Stromal cell of bone marrow (primary cell): ENCODE measurements at places on chromosomes 5 and 9.
A peak's percentile ranks its signal among the peaks of the same experiment; 100 is the strongest.

GRCh38 chr5:171166766-171167165, 142.3 kb upstream of the TLX3 start:
- DNase-seq, result no peak

DNA sequence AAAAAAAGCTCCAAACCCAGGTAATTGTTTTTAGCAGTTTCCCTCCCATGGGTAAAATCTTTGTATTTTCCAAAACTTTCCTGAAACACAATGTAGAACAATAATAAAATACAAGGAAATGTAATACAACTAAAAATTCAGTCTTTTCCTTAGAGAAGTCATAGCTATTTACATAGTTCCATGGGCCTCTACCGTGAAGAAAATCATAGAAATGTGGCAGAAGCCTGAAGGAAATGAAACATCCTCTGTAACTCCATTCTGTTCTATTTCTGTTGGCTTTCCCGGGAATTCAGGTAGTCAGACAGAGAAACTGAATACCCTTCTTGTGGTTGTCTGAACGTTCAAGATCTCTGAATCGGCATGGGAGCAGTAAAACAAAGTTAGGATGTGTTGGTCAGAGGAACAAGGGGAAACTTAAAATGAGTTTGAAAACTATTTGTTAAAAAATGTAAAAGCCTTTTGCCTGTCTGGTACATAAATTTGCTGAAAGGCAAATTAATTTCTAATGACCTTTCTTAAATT, 202.4 kb upstream of the ZNF608 start:
- no peak for DNase-seq

DNA sequence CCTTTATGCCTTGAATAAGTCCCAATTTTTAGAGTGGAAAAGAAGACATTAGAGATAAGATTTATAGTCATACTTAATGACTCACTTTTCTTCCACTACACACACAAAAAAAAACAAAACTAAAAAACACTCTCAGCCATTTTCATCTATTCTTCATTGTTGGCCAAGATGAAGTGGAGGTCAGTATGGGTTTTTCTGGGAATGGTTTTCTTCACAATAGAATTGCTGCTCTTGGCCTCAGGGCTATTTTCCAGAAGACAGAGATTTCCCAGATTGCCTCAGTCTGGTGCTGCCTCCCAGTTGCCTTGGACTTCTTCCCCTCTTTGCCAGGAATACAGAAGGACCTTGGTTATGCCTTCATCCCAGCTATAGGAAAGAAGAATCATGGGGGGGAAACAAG, 463.7 kb downstream of the TMEM232 start:
- peak; percentile 74 for DNase-seq

GRCh38 chr9:21559402-21560280, 77.5 kb upstream of the IFNE start:
- DNase-seq, result no peak

DNA sequence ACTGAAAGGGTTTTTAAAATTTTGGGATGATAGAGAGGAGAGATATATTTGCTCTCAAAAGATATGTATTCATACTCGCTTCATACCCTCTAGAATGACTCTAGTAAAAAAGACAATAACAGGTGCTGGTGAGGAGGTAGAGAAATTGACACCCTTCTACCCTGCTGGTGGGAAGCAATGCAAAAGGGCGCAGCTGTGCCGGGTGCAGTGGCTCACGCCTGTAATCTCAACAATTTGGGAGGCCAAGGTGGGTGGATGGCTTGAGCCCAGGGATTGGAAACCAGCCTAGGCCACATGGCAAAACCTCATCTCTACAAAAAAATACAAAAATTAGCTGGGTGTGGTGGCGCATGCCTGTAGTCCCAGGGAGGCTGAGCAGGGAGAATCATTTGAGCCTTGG, 33.9 kb upstream of the NXNL2 start:
- DNase-seq, result no peak

DNA sequence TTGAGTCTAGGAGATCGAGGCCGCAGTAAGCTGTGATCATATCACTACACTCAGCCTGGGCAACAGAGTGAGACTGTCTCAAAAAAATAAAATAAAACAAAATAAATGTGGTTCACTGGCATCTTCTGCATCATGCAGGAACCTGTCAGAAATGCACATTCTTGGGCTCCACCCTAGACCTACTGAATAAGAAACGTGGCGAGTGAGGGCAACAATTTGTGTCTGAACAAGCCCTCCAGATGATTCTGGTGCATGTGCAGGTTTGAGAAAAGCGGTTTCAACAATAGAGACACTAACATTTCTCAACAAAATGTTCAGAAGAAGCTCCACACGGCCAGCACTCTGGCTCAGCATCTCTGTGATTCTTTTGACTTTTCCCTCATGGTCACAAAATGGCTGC, 42.8 kb upstream of the CPEB4 start:
- DNase-seq, result no peak

DNA sequence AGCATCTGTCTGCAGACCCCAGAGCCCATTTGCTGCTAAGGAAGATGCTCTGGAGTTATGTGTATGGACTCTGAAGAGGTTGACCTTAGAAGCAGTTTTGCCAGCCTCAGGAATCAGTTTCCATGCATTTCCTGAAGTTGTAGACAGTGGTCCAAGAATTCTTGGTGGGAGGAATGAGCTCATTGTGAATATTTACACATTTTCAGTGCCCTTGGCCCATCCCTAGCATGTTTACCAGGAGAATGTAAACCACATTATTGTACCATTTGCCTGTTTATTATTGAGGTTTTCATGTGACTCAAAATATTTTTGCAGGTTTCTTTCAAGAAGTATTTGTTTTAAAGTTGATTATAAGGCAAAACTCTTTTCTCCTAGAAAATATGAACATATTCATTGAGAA, 93.8 kb downstream of the NXNL2 start:
- no peak for DNase-seq

DNA sequence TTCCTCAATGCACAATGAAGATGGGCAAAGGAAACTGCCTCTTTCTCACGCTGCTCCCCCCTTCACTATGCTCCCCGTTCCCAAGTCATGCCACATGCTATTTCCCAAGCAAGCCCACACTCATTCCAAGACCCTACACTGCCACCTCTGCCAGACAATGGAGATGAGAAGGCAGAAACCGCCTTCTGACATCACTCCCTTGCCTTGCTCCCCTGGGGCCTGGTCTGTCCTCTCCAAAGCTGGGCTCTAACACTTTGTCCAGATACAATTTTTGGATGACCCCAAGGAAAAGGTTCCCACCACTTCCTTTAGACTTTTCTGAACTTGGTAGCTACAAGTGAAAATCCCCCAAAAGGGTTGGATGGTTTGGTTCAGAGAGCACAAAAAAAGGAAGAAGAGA, 7.2 kb upstream of the ADRA1B start:
- no peak for DNase-seq

DNA sequence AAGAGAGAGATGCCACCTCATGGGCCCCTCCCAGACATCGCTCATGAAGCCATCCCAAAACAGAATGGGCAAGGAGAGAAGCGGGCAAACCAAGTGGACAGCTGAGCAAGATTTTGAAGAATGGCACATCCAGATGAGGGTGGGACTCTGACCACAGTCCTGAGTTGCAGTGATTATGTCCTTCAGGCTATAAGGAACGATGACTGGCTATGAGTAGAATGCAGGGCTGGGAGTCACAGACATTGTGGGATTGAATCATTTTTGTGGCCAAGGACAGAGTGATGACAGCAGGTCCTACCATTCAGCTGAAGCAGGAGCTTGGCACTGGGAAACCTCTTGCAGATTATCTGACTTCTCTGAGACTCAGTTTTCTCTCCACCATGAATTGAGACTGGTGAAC, 245.7 kb upstream of the SLC30A5 start:
- DNase-seq, result no peak

- DNase-seq, result no peak
Observed at GRCh38 chr5:155850370-155850769, 476.6 kb upstream of the SGCD start.

DNA sequence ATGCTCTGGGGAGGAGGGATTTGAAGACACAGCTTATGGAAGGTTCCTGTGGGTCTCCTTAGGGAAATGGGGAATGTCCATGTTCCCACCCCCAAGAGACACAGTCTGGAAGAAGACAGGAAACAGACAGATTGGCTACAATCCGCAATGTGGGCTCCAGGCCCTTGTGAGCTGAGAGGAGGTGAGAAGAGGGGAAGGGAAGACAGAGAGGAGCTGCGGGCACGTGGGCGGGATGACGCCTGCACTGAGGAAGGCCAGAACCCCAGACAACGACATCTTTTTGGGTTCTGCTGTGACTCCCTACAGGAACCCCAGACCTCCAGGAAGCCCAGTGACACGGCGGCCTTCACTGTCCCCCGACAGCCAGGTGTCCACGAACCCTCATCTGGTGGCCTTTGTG, 29.9 kb upstream of the NKD2 start:
- no peak for DNase-seq

DNA sequence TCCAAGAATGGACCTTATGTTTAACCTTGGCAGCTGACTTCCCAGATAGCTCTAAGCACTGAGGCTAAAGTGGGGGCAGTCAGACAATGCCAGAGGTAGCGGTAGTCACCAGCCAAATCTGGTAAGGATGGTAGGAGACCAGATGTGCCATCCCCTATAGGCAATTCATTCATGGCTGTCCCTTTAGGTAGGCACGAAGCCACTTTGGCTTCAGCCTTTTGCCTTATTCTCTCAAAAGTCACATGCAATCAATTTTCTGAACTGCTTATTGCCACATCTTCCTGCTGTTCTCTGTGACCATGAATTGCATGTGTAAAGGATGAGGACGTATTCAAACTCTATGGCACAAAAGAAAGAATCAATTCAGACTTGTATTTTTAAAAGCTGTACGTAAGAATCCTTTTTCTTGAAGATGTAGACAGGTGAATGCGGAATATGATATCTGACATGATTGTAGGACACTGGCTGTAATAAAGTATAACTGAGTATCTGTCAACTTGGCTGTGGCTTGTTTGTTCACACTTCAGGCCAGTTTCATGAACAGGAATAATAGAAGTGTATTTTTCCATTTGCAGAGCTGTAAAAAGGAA, 611.7 kb downstream of the NR2F1-AS1 start:
- DNase-seq, result no peak

GRCh38 chr9:134204991-134205578, 40.7 kb upstream of the RNU6ATAC start:
- no peak for DNase-seq

DNA sequence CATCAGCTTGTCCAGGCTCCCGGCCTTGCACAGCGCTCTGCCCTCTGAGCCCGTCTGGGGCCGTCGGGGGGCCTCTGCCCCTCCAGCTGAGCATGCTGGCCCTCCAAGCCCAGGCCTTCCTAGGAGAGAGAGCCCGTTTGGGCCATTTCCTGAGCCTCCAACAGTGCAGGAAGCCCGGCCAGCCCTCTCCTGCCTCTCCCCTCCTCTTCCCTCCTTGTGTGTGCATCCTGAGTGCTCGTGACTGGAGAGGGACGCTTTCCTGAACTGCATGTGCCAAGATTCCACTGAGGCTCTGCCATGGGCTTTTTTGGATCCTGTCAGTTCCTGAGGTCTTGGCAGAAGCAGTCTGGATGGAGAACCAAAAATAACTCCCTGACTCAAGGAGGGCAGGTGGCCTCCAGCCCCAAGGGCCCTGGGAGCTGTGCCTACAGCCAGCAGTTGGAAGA, 15.6 kb downstream of the OLFM1 start:
- DNase-seq, result no peak

GRCh38 chr9:33852216-33852826, 35.4 kb downstream of the UBE2R2 start:
- DNase-seq, result peak; percentile 22

DNA sequence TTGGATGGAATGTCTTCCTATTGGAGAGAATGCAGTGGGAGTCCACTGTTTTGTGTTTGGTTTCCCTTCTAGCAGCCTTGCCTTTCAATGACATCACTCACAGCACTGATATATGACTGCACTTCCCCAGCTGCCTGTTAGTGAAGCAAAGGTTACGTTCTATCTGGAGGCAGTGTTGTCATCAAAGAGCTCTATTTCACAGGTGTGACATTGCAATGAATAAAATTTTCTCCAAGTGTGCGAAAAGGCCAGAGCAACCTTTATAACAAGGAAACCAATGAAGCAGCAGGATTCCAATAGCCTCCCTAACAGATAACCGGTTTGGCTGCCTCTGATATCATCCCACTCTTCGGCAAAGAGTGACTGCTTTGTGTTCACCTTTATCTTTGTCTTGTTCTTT, 523.5 kb upstream of the ZNF608 start:
- DNase-seq, result no peak

DNA sequence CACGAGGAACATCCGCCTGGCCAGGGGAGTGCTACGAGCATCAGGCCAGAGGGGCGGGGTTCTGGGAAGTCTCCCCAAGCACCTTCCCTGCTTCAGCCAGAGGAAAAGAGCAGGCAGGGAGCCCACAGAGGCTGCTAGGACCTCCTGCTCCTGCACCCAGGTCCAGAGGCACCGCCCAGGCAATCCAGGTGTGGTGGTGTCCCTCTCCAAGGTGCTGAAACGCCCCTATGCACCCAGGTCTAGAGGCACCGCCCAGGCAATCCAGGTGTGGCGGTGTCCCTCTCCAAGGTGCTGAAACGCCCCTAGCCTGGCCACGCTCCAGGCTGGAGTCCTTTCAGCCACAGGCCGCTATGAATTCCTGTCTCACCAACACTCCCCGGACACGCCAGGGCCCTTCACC, 10.7 kb upstream of the UBAC1 start:
- DNase-seq, result no peak

DNA sequence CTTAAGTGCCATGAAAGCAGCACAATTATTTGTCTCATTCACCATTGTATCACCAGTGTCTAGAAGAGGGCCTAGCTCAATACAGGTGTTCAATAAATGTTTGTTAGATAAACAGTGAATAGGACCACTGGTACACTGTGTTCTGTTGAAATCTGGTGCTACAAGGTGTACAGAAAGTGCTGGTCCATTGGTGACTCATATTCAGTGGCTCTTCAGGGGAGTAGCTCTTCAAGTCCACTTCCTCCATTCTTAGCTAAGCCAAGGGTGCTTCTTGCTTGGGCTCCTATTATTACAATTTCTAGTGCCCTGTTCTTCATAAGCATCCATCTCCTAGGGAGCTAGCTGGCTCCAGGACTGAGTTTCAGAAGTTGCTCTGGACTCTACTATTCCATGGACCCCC, 6.4 kb upstream of the FCHO2 start:
- no peak for DNase-seq

GRCh38 chr5:82720213-82721086, 356.7 kb downstream of the TMEM167A start:
- no peak for DNase-seq

- DNase-seq, result no peak
Observed at GRCh38 chr5:160221082-160221481, 8.2 kb upstream of the FABP6 start.

GRCh38 chr5:108925073-108925472, 177.4 kb downstream of the FER start:
- DNase-seq, result no peak

- DNase-seq, result no peak
Observed at GRCh38 chr9:113581865-113582697, 118.6 kb downstream of the RGS3 start.

DNA sequence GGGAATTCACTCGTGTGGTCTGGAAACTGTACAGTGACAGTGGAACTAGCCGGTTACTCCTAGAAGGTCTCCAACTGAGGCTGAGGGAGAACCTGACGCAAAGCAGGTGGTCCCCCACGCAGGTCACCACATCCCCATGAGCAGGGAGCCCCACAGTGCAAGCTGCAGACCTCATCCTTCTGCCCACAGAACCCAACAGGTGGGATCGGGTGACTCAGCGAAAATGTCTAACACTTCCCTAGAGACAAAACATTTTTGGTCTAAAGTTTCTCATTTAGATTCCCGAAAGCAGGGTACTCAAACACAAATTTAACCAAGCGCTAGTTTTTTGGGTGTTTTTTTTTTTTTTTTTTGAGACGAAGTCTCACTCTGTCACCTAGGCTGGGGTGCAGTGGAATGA, 62.4 kb upstream of the RETREG1 start:
- no peak for DNase-seq
